ENCODE measurements at places on chromosomes 5 and 9.
A peak's percentile ranks its signal among the peaks of the same experiment; 100 is the strongest.

DNA sequence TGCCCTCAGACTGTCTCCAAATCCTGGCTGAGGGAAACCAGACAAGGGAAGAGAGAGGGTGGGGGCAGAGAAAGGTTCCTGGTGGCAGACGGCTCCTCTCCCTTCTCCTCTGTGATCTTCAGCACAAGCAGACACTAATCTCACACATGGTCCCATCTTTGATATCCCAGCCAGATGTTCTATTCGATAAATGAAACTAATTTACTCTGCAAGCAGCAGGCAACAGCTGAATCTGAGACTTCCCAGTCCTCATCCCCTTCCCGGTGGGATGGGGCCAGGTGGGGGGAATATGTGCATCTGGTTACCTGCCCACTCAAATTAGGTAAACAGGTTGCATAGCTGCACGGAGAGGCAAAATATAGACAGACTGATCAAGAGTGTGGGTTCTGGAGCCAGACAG is 208.9 kb upstream of the PANK3 start:
- DNase-seq: no peak

DNA sequence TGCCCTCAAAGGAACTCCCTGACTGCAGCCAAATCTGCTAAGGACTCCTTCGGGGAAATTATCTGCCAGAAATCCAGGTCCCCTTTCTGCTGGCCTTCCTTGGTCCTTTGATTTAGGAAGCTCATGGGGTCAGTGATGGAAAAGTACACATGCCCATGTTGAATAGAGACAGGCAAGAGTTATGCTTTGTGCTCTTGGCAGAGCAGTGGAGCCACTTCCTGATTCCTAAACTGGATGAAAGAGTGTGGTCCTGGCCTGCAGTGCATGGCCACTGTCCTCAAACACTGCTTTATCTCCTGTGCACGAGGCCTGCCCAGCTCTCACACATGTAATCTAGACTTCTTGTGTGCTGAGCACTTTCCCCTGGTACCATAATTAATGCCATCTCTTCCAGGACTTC is 2.0 kb upstream of the EBF1 start:
- DNase-seq: no peak

GRCh38 chr5:133123297-133123696 is 71.5 kb downstream of the HSPA4 start:
- peak; percentile 36 for DNase-seq

GRCh38 chr5:157212307-157212706 is 31.7 kb downstream of the ITK start:
- DNase-seq: no peak

- DNase-seq: no peak
Measured at GRCh38 chr9:19934301-19934871, 145.5 kb upstream of the SLC24A2 start.

DNA sequence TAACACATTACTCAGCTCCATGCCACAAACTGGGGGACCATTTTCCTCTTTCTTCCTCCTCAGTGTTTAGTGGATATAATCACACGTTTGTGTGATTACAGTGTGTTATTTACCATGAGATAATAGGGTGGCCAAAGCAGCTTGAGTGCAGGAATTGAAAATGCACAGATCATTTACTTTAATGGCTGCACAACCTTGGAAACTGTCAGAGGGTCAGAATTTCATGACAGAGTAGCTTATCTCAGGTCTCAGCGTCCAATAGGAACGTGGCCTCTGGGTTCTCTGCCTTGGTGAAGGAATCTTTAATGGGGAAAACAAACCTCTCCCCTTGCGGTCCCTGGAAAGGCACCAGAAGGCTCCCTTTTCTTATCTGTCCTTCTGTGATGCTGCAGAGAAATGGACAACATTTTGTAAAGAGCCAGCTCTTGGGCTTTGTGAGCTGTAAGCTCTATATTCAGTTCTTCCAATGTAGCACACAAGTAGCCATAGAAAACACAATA is 87.4 kb upstream of the CD180 start:
- no peak for DNase-seq

All from NCI-H2029 treated with DMSO at 0.1 percent for 48 hours (cell line).